T-helper 2 cell (primary cell): ENCODE measurements at places on chromosomes 5 and 9.

DNA sequence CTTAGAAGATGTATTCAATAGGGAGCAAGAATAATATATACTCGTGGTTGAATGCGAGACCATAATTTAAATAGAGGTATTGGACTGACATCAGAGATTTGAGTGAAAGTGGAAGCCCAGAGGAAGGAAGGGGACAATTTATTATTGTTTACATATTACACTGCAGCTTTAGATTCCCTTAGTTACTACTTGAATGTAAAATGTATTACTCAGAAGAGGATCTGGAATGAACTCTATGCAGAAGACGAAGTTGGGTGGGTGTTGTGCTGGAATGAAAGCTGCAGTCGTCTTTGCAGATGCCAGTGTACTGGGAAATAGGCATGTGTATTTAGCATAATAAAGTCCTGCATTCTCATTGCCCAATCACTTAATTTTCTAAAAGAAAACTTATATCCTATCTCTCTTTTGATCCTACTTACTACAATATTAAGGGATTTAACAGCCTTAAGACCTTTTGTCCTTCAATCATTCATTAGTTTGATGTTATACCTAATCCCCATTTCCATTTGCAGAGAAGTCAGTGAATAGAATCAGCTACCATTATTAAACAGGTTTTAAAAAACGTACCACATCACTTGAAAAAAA, 570.7 kb upstream of the WWC1 start:
- no peak for DNase-seq

DNA sequence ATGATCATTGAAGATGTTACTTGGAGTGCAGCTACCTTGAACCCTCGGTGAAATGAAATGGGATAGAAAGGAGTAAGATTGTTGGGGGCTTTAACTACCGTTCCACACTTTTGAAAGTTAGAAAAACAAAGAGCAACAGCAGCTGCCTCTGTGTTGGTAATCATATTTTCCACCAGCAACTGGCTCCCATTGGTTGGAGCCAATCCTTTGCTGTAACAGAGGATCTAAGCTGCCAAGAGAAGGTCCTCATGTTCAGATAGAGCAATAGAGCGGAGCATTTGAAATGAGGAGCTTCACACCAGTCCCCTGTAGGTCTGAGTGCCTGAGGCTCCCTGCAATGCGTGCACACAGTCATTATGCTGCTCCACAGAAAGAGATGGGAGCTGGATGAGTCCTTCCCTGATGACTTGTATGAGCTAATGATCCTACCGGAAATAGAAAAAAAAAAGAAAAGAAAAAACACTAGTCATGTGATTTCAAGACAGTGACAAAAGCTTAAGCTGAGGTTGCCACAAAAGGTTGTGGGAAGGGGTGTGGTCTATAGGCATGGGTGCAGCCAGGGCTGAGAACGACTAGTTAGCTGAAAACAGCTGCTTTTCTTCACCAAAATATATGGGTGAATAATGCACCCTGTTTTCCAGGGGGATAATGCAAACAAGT, 300.7 kb downstream of the MLLT3 start:
- DNase-seq, result no peak

DNA sequence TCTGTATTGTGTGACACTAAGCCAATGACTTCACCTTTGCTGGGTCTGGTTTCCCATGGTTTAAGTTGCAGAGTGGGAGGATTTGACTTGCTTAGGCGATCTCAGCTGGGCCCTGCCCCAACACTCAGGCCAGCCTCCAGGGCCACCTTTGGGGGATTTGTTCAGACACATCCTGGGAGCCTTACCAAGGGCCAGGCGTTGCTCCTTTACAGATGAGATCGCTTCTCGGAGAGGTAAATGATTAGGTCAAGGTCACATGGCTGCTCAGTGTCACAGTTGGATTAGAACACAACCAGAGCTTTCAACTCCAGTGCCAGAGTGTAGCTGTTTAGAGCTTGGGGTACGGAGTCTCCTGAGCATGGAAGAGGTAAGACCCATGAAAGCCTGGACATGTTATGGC, 57.5 kb downstream of the COL27A1 start:
- DNase-seq, result no peak

GRCh38 chr9:129290606-129291005, 112.5 kb upstream of the IER5L start:
- no peak for DNase-seq

DNA sequence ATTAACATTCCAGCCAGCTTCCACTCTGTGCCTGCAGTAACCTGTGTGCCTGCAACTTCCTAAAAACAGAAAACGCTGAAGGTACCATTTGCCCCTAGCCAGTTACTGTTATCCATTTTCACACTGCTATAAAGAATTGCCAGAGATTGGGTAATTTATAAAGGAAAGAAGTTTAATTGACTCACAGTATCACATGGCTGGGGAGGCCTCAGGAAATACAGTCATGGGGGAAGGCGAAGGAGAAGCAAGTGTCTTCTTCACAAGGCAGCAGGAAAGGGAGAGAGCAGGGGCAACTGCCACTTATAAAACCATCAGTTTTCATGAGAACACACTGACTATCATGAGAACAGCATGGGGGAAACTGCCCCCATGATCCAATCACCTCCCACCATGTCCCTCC, 31.2 kb downstream of the PTCD2 start:
- no peak for DNase-seq

DNA sequence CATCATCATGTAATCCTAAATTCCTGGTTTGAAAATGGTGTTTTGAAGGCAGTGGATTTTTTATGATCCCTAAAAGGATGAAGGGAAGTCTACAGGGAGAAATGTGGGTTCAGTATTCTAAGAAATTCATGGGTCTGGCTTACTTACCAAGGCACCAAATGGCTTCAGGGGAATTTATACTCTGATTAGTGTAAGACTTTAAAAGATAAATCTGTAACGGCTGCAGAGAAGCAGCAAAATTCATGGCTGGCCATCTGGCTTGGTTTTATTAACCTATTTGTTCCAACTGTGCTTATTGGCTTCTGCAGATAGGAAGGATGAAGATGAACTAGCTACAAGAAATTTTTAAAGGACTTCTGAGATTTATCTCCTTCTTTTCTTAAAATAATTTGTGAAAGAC, 222.8 kb downstream of the TENT4A start:
- DNase-seq, result no peak

DNA sequence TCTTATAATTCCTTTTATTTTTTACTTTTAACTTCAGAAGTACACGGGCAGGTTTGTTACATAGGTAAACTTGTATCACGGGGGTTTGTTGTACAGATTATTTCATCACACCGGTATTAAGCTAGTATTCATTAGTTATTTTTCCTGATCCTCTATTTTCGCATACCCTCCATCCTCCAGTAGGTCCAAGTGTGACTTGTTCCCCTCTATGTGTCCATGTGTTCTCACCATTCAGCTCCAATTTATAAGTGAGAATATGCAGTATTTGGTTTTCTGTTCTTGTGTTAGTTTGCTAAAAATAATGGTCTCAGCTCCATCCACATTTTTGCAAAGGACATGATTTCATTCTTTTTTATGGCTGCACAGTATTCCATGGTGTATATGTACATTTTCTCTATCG, 43.1 kb upstream of the IFNE start:
- DNase-seq, result no peak

- DNase-seq, result no peak
These were observed 171.1 kb downstream of the DOCK2 start for GRCh38 chr5:169808118-169808581.

DNA sequence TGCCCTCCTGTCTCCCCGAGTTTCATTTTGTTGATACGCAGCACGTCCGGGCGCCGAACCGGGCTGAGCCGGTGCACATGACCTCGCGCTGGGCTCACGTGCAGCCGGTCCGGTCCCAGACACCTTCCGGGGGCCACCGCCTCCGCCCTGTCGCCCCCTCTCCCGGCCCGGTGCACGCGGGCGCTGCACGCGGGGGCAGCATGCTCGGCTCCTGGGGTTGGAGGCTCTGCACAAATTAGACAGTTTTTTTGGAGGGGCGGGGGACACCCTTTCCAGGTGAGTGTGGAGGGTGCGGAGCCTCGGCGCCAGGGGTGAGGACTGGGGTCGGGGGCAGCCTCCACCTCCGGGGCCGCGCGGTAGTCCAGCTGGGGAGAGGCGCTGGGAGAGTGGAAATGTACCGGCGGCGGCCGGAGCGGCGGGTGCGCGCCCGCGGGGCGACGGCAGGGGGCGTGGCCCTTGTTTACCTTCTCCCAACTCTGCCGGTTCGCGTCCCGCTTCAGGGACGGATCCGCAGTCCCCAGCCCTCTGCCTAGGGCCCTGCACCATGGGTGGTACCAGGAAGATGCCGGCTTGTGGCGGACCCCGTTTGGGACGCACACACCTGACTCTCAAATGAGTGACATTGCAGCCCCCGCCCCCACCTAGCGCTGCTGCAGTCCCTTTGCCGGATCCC, 1.1 kb downstream of the JADE2 start:
- peak; percentile 83 for DNase-seq

DNA sequence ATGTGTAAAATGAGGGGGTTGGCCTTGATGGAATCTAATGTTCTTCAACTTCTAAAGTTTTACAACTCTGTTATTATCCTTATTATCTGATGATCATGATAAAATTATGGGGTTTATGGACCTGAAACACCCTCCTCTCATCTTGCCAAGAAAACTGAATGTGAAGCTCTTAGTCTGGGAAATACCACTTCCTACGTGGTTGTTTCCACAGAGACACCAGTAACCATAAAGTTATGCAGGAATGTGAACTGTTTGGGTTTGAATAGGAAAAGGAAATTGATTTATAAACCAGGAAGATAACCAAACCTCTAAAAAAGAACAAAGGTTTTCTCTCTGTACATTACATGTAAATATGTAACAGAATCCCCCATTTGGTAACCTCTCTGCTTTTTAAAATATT, 28.3 kb upstream of the RAI14 start:
- no peak for DNase-seq

DNA sequence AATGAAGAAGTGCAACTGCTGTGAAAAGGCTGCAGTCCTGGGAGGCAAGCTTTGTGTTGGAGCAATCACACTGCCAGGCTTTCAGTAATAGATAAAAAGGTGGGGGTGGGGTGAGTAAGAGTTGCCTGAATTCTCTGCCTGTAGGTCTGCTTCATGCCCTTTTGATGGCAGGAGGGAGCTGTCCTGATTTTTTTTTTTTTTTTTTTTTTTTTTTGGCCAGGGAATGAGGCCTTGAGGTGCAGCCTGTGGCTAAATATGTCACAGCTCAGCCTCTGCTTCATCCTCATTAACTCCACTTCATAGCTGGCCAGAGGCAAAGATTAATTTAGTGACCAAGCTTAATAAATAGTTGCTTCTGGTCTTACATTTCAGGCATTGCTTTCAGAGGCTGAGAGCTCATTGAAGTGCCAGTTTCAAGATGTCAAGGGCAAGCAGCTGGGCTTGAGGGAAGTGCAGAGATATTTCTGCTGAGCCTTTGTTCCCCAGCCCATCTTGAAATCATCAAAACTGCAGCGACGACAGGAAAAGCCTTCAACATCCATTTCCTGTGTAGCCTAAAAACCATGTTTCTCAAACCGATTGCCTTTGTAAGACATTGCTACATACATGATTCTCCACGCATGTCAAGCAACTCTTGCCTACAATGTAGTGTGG, 134.7 kb downstream of the MACIR start:
- no peak for DNase-seq

DNA sequence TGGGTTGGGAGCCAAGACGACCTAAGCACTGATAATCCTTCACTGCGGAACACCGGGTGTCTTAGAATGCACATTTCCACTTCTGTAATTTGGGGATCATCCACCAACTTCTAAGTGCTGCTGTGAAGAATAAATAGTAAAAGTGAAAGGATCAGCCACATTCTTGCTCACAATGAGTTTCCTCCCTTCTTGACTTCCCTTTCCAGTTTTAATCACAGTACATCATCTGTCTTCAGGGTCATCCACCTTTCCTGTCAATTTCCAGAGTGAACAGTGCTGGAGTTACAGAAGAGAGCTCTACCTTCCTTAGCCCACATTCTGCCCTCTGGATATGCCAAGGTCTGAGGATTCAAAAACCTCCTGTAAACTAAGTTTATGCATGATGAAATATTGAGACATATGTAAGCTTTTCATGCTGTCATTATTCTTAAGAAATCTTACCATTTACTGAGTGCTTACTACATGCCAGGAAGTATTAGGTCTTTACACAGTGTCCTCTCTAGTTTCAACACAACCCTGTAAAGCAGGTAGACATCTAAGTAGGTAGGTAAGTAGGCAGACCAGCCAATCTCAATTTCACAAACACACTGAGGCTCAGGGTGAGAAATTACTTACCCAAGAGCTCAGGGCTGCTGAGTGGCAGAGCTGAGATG, 105.2 kb downstream of the CDK5RAP2 start:
- DNase-seq, result no peak

DNA sequence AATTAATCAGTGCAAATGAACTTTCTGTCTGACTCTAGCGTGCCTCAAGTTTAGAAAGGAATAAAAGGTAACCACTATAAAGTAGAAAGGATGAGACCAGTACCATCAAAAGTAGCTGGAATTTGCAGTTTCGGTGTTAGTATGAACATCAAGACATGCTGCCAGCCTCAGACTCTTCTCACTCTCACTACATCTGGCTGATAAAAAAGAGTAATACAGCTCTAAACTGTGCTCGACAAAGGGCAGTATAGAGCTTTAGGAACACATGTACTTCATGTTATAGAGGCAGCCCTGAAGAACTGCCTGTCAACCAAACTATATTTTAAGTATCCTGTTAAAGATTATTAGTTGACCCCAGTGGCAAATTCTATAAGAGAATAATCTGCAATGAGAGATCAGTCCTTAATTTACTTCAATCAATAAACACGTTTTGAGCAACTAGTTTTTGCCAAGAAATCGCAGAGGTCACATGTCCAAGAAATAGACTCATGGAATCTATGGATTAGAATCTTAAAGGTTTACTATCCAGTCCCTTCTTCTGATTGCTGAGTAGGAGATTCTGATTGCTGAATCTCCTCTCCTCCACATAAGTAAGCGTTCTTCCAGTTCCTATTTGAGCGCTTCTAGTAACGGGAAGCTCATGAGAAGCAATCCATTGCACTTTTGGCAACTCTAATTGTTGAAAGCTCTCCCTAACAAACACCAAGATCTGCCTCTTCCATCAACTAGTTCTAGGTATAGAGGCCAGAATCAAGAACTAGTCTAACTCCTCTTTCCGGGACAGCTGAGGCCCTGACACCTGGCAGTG, 941 bp downstream of the XPA start:
- DNase-seq, result no peak

GRCh38 chr5:56985936-56986625, 34.2 kb upstream of the MIER3 start:
- no peak for DNase-seq

GRCh38 chr9:127541176-127541575, 70.9 kb upstream of the STXBP1 start:
- no peak for DNase-seq

- no peak for DNase-seq
These were observed 253.9 kb downstream of the SH3GL2 start for GRCh38 chr9:17832812-17833211.

- DNase-seq, result no peak
These were observed 76.1 kb downstream of the OR2K2 start for GRCh38 chr9:111253742-111254437.
